NCI-H2081 treated with DMSO at 0.1 percent for 48 hours (cell line): ENCODE measurements at places on chromosomes 4 and X.

GRCh38 chr4:98627531-98628257 is 30.7 kb downstream of the TSPAN5 start:
- DNase-seq, result no peak

- no peak for DNase-seq
These were observed 900.9 kb downstream of the RAB28 start for GRCh38 chr4:12583275-12583674.

DNA sequence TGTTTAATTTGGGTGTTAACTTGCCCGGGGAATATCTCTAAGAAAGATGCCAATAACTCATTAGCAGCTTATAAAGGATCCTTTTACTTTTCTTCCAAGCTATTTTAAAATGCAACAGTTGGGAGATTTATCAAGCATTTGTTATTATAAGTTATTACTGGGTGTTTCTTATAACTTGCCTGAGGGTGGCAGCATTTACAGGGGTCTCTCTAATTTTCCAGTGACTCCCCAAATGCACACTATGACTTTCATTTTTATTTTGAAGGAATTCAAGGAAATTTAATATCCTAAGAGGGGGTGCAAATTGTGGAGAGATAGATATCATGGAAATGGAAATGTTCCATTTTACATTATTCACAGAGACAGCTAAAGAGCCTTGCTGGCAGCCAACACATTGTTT is 138.0 kb downstream of the PDGFRA start:
- no peak for DNase-seq

GRCh38 chr4:186485561-186486062 is 69.8 kb downstream of the MTNR1A start:
- DNase-seq, result no peak

DNA sequence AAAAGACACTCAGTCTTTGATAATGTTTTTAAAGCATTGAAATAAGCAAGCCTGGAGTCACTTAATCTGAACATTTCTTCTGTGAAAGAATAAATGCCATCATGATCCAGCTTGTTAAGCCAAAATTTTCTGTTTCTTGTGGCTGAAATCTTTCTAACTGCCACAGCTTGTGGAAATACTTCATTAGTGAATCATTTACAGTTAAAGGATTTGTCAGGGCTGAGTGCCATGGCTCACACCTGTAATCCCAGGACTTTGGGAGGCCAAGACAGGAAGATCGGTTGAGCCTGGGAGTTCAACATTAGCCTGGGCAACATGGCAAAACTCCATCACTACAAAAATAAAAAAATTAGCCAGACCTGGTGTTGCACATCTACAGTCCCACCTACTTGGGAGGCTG is 93.3 kb upstream of the PDE5A start:
- no peak for DNase-seq

DNA sequence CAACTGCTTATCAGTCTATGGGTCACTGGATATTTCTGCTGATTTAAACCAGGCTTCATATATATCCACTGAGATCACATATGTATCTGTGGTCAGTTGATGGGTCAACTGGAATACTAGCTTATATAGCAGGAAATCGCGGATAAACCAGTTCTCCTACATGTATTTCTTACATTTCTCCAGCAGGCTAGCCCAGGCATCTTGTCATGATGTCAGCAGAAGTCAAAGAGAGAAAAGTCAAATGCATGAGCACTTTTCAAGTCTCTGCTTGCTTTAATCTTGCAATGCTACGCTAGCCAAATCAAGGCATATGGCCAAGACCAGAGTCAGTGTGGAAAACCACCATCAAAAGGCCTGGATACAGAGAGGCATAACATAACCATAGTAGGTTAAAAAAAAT is 1008.8 kb upstream of the DIAPH2 start:
- no peak for DNase-seq

GRCh38 chr4:133550436-133550835 is 401.3 kb downstream of the PCDH10 start:
- no peak for DNase-seq

- DNase-seq, result no peak
These were observed 69.4 kb upstream of the HGFAC start for GRCh38 chr4:3372264-3372932.

DNA sequence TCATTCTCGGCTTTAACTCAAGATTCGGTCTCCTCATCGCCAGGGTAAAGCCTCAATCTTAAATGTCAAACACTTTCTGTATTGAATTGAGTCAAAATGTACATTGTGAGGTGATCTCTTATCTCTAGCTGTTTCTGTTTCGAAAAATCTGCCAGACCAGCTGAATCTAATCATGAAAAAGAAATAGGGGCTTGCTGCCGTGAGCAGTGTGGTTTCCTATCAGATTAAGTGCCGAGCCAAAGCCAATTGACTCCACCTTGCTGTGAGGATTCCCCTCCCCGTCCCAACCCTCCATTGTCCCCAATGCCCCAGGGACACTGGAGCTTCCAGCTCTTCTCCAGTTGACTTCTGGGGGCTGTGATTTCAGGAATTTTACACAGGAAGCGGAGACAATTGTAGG is 12.5 kb upstream of the CRLF2 start:
- DNase-seq, result no peak

- no peak for DNase-seq
These were observed 169.7 kb downstream of the TMEM47 start for GRCh38 chrX:34487364-34487763.

GRCh38 chr4:22045051-22045630 is 96.6 kb upstream of the KCNIP4 start:
- no peak for DNase-seq

- no peak for DNase-seq
These were observed 1.2 kb downstream of the DYNLT3 start for GRCh38 chrX:37846141-37846540.

DNA sequence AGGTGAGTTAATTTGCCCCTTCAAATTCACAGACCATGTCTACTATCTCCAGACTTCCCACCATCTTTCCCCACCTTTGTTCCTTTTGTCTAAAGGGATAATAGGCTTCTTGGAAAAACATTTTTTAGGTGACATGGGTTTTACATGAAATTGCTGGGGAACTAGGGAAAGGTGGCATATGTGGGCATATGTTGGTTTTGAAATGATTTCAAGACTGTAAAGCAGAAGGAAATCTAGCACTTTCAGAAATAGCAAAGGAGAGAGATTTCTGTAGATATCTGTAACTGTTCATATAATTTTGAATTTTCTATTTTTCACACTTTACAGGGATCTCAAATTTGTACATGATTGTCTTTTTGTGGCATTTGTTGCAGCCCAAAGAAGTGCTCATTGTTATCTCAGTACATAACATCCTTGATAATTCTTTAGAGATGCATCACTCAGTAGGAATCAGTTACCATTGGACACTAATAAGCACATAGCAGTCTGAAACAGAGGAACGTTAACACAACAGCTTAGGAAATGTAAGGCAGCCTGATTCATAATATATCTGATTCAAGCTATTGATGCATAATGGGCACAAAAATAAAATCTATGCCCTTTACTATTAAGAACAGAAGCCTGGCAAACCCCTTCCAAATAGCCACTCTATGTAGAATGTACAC is 659.7 kb downstream of the CENPC start:
- no peak for DNase-seq

GRCh38 chr4:83022724-83023450 is 12.1 kb upstream of the COPS4 start:
- DNase-seq, result no peak

DNA sequence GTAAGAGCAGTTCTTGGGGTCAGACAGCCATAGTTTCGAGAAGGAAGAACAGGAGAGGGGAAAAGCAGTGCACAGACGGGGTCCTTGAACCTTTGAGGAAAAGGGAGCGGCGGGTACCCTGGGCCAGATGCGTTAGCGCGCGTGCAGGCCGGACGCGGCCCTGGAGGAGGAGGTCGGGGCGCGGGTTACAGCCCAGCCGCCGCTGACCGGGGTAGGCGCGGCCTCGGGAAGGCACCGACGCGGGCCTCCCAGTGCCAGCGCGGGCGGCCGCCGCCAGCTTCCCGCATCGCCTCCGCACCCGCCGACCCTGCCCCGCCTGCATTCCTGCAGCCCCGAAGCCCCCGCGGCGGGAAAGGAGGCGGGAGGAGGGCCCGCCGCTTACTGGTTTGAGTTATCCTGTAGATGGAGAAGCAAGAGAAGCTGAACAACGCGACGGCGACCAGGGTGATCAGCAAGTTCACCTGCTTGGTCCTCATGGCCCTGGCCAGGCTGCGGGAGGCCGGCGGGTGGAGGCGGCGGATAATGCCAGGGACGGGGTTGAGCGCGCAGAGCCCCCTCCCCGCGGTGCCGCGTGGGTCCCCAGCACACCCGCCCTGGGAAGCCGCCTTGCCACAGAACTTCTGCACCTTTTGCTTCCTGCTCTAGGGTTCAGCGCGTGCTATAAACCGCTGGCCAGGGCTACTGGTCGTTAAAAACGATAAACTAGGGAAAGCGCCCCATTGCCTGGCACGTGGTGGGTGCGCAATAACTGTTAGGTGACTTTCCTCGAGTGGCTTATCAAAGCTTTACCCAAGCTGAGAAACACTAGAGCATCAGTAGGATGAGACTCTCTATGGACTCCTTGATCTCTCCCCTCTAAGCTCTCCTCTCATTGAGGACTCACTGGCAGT is at the start of gene MGAT4D:
Gene MGAT4D, minus strand, starts transcription at position 547 of the 890 bp plus-strand sequence. Its CDS starts 71 bp downstream, at position 476.
- DNase-seq, result no peak

DNA sequence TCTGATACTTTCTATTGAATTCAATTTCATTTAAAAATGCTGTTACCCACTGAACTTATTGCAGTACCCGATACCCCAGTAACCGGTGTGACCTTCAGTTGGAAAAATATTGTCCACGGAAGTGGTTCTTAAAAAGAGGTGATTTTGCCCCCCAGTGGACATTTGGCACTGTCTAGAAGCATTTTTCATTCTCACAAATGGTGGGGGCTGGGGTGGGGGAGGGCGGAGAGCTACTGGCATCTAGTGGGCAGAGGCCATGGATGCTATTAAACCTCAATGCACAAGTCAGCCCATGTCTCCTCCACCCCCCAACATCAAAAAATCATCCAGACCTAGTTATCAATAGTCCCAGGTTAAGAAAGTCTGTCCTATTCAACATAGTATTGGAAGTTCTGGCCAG is 19.6 kb upstream of the CHM start:
- no peak for DNase-seq

DNA sequence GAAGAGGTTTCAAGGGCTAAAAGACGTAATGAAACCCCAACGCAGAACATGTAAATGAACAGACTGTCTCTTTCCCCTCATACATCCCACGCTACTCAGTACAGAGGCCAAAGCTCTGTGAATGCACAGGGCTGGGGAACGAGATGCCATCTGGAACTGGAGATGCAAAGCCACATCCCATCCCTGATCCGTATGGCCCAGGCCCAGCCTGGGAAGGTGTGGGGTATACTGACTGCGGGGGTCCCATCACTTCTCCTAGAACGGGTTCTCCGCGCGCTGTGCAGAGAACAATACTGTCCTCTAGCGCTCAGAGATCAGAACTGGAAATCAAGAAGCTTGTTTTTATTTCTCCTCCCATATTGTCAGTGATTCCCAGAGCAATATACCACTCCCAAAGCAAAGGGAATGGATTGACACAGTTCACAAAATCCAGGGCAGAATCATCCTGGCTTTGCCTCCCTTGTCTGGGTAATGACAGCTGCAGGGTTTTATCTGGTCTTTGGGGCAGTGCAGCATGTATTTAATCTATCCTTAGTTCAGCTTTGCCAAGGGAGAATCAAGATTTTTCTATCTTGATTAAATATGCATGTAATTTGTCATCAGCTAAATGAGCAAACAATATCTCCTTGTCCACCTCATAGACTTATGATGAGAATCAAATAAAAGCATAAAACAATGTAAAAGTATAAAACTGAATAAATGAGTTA is 47.3 kb upstream of the TLR3 start:
- no peak for DNase-seq

- no peak for DNase-seq
These were observed 804.8 kb downstream of the ADGRL3 start for GRCh38 chr4:62004881-62005280.

GRCh38 chr4:113610537-113610936 is 151.0 kb downstream of the CAMK2D start:
- DNase-seq, result no peak

DNA sequence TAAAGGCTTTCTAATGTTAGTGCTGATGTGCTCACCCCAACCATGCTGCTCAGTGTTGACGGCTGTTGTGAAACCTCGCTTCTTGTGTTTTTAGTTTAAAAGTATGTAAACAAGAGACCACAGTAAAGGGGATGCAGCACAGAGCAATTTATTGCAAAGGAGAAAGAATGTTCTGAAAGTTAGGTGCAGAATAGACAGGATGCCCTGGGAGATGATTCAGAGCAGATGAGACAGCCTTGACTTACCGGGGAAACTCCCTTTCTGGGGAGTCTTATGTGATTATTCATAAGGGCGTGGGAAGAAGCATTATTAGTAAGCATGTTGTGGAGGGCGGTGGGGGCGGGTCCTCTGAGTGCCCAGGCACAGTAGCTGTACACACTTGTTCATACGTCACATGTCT is 47.7 kb downstream of the EVC start:
- no peak for DNase-seq

DNA sequence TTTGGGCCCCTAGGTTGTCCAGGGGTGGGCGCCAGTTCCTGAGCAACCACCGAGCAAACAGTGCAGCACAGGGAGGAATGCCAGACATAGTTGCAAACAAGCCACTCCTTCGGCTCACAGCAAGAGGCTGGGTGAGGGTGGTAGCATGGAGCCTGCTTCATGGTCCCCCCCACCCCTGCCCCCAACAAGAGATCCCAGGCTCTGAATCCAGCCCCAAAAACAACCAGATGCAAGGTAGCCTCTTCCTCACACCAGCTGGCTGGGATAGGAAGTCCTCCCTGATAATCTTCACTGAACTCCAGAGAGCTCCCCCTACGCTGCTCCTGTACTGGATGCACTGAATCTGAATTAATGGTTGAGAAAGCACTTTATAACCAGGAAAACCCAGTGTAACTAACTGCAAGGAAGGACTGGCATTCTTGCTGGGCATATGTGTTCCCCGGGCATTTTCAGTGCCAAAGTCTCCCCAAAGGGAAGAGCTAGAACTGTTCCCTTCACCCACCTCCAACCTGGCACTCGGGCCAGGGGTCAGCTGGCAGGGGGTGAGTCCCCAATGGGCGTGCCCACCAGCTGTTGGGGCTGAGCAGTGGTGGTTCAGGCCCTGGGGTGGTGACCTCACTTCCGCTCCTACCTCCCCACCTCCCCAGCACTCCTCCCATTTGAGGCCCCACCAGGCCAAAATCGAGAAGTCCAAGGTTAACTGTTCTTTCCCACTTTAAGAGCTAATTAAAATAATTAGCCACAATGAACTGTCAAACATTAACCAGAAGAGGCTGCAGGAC is 1.5 kb downstream of the ELF4 start:
- DNase-seq, result no peak

- no peak for DNase-seq
These were observed 2.2 kb upstream of the MID2 start for GRCh38 chrX:107823456-107823855.
